Naive B cell (primary cell): ENCODE measurements at places on chromosomes 12 and 14.

DNA sequence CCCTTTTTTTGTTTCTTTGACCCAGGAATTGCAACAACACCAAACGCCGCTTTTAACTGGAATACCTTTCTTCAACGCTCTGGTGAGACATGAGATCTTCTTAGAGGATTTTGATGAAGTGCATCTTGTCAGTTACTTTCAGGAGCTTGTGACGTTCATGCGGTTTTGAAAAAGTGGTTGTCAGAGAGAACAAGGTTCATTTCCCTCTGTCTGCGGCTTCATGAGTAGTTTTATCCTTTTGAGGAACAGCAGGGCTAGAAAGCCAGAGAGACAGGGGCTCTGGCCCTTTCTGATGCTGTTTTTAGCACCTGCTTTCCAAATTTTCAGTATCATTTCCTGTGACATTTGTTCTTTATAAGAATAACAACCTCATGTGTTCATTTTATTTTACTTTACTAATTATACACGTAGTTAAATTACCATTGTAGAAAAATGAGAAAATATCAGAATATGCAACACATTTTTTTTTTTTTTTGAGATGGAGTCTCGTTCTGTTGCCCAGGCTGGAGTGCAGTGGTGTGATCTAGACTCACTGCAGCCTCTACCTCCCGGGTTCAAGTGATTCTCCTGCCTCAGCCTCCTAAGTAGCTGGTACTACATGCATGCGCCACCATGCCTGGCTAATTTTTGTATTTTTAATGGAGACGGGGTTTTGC lies 61.8 kb downstream of the GLT1D1 start:
- peak; percentile 62 for DNase-seq

DNA sequence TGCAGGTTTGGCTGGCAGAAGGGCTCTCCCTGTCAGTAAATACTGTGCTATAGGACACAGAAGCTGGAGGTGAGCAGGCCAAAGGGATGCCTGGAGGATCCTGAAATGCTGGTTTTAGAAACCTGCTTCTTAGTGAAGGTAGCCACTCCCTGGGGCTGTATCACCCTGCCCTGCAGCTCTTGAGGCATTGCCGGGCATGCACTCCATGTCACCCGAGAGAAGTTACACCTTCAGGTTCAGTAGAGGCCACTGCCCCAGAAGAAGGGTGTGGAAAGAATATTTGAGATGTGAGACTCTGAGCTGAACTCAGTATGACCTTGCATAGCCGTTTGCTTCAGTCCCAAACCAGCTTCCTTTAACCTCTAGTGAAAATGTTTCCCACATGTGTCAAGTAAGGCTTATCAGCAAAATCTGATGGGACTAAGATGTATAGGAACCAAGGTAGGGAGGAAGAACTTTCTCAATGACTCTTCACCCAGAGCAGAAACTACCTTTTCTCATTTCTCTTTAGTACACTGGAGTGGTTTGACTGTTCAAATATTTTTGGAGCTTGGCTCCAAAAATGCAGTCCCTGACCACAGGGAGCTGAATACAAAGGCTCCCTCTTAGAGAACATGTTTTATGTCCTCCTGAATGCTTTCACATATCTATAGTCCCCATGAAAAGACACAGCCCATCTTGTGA lies 164.5 kb upstream of the DYRK2 start:
- DNase-seq: no peak

DNA sequence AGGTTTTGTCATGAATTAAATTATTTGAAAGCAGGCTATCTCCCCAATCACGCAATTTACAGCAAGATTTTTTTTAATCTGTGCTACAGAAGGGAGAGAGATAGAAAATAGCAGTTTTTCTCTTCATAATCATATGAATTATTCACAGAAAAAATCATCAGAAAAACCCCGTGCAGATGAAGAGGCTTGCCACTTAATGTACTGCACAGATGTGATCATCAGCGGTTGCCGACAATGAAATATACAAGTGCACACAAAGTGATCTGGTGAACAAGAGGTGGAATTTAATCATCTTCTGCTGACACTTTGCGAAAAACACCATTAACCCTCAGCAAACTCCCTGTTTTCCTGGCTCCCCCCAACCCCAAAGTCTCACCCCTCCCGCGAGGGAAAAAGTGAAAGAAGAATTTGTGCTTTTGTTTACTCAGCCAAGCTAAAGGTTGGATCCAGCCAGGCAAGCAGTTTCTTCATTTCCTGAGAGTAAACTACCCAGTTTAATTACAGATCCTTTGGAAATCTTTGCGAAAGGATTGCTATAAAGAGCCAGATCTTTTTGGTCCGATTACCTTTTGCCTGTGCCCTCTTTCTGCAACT lies 3.1 kb upstream of the LMO3 start:
- DNase-seq: no peak

DNA sequence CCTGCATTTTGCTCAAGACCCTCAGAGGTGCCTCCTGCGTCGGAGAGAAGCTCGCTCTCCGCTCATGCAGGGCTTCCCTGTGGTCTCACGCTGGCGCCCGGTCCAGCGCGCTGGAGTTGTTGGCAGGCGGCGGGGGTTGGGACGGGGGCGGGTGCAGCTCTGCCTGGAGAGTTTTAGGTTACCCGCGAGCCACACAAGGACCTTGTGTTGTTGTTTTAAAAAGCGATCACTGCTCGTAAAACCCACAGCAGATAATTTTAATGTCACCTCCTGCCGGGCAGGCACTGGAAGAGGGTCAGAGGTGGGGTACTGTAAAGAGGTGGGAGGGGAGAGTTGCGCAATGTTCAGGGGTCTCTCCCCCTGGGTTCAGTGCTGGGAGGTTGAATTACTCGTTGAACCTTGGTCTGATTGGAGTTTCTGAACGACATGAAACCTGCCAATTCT lies 850 bp downstream of the SMOC1 start:
- DNase-seq: no peak

DNA sequence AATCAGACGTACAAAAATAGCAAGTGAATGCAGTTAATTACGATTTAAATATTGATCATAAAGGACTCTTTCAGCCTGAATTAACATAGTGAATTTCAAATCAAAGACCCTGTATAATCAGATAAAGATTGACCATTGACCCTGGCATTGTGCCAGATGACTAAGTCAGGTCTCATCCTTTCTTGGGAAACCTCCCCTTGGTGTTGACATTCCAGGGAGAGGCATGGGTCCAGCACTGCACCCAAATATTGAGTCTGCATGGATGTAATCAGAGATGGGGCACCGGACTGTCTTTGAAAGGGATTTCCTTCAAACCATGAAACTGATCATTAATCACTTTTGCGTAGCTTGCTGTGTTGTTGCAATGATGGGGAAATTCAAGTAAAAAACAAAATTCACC lies 1138.2 kb downstream of the BCL11B start:
- DNase-seq: no peak

DNA sequence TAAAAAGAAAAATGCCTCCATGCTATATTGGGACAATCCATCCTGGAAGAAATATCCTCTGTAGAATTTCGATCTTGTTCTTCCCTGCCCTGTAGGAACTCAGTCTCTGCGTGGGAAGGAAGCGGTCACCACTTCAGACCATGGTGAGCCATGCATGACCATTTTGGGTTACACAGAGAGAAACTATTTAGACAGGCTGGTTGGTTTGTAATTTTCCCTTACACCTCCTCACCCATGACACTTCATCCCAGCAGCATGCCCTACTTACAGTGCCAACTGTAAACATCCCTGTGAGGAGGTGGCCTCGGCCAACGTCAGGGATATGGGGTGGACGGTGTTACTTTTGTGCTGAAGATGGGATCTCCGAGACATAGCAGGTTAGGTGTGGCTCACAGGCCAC lies 121.4 kb downstream of the SMOC1 start:
- DNase-seq: no peak

- DNase-seq: no peak
These were observed 56.5 kb upstream of the GZMB start for GRCh38 chr14:24690492-24690891.

- DNase-seq: no peak
These were observed 123.0 kb downstream of the BCL11B start for GRCh38 chr14:99148861-99149610.
